ENCODE measurements at places on chromosomes 3 and 15. TPM values are rescaled to one million over a fixed set of nuclear protein-coding genes. Genes with fewer than 3 reads are reported as not detected.
A peak's percentile ranks its signal among the peaks of the same experiment; 100 is the strongest.

The ADGRG7 gene
- polyA plus RNA-seq: not detected

The CDCP1 gene
- polyA plus RNA-seq: 0.45 TPM

GRCh38 chr15:69579950-69580618 is 127.5 kb downstream of the RPLP1 start:
- no peak for DNase-seq

The ACSBG1 gene
- polyA plus RNA-seq: 43.0 TPM

GRCh38 chr3:29440413-29441305 is 159.8 kb downstream of the RBMS3 start:
- peak; percentile 53 for DNase-seq

GRCh38 chr3:32975891-32976595 is 24.6 kb downstream of the CCR4 start:
- no peak for DNase-seq

- no peak for DNase-seq
Observed at GRCh38 chr3:52097851-52098507, 41.6 kb upstream of the DUSP7 start.

DNA sequence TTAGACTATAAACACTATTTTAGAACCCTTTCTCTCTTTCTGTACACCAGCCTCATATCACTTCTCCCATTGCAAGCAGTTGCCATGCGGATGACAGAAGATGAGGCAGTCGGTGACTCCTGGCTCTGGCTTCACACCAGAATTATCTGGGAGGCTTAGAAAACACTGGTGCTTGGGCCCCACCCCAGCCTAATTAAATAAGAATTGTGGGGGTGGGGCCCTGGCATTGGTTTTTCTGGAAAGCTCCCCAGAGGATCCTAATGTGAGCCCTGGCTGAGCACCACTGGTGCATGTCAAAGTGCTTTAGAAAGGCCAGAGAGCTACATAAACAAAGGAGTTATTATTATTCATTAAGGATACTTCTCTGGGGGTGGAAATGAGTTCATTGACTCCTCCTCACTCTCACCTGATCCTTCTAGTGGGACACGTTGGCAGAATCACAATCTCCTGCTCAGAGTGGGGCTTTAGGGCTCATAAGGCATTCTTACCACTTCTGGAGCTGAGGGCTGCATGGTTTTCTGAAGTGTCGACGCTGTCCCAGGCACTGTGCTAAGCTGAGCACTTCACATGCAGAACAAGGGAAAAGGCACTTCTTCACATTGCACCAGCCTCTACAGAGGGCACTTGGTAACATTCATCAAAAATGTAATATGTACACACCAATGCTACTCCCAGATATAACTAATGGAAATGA is 188.5 kb upstream of the TLE3 start:
- DNase-seq: no peak

The NMNAT3 gene
- polyA plus RNA-seq: 10.1 TPM

DNA sequence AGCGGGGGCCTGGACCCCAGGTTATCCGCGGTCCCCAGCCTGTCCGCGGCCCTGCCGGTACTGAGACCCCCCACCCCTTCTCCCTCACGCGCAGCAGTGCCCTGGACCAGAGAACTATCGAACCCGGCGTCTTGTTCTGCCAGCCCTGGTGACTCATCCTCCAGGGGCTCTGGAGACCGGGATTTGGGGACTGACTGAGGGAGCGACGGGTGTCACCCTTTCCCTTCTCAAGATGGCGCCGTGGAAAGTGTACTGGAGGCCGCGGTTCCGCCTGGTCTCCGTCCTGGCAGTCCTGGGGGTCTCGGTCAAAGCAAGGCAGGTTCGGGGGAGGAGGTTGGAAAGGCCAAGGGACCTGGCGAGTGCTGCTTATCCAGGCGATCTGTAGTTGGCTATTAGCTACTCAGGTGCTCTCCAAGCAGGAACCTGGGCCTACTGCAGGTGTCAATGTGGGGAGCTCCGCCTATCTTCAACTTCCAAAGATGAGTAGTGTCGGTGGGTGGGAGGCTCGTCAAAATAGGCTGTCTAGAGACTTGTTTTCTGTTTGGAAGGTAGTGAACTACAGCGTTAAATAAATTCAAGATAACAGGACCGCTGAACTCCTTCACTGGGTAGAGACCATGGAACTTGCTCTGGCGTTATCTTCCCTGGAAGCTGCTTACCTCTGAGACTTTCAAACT is 790 bp downstream of the RAB5A start:
- DNase-seq: peak; percentile 26

The C3orf49 gene
- 1.3 TPM for polyA plus RNA-seq

The UBA7 gene
- 26.4 TPM for polyA plus RNA-seq

The SOX14 gene
- polyA plus RNA-seq: 2.7 TPM

The ZDHHC19 gene
- 2.5 TPM for polyA plus RNA-seq

DNA sequence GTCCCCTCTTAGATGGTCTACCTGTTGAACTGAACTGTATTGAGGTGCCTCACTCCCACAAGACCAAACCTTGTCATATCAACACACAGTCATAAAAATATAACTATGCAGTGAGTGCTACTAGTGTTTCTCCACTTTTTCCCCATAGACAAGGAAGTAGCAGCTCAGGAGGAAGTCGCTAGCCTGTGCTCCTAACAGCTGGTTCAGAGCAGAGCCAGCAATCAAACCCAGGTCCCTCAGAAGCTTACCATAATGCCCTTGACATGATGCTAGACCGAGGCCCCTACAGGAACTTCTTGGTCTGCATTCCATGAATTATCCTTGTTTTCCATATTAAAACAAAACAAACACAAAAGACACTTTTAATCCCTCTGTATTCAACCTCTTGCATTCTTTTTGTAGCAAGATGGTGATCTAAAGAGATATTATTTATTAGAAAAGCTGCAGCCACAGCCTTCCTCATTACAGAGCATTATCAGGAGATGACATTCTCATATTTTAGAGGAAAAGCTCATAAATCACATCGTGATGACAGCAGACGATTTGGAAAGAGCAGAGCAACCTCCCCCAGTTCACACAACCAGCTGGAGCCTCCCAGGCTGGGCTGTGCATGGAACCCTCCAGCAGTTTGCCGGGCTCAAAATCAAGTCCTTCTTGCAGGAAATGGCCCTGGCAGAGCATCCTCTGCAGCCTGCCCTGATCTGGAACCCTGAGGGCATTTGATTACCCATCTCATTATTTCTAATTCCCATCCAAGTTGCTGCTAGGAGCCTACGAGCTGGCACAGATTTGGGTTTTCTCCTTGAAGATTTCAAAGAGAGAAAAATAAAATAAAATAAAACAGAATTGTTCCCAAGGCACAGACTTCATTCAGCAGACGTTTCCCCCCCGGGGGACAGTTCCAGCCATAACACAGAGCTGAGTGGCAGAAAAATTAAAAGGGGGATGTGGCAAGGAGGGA is 118.8 kb downstream of the SRGAP3 start:
- peak; percentile 73 for DNase-seq

DNA sequence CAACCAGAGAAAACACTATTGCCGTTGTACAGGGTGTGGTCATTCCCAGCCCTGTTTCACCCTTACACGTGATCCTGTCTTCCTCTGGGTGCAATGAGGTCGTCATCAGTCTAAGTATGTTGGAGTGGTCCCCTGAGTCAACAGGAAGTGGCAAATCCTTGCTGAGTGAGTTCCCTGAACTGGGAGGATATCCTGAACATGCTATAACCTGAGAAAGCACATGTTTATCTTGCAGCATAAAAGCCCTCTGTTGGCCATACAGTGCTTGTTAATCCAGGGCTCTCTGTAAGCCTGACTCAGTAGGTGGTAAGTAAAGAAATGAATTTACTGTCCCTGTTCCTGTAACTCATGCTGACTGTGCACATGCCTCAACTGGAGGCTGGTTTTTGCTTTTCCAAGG is 477.8 kb upstream of the RGMA start:
- no peak for DNase-seq

GRCh38 chr3:183050706-183051105 is 48.6 kb downstream of the MCCC1 start:
- DNase-seq: no peak

DNA sequence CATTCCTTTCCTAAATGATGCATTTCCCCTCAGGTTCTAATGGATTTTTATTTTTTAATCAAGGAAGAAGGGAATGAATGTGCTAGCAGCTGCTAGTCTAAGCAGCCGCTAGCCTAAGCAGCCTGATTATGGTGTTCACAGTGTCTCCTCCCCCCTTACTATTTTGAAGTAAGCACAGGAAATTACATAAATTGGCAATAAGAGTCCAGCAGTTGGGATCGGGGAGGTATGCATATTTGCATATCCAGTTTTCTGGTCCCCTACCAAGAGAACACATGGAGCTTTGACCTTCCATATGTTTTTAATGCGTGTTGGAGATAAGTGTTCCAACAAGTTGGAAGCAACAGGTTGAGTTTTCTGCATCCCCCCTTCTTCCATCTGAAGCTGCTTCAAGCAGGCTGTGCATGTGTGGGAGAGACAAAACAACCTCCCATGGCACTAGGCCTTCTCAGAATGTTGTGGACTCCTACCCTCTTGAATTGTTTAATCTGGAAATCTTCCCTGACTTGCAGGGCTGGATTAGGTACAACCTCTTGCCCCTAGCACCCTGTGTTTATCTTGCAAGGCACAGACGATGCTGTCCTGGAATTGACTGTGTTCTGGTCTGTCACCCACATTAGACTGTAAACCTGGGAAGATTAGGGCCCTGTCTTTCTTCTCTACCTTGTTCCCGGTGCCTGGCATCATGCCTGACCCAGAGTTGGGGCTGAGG is 124.8 kb upstream of the LRIG1 start:
- peak; percentile 30 for DNase-seq

- DNase-seq: no peak
Observed at GRCh38 chr3:141331377-141332318, 36.7 kb upstream of the ZBTB38 start.

- DNase-seq: no peak
Observed at GRCh38 chr3:139530717-139531116, 8.8 kb downstream of the RBP1 start.

DNA sequence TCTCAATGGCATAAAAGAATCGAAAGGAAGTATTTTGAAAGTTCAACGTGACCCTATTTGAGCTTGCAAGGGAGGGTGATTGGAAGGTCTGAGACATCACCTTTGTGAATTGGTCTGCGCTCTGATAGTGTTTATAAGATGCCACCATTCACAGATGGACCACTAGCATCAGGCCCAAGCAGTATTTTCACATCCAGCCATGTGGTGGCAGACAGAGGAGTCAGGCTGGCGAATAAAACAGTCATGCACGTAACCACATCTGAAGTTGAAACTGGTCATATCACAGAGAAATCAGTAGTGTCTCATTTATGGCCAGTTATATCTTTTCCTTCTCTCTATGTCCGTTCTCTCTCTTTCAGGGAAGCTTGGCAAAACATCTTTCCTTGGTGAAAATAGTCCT is 170.1 kb upstream of the ONECUT1 start:
- no peak for DNase-seq

DNA sequence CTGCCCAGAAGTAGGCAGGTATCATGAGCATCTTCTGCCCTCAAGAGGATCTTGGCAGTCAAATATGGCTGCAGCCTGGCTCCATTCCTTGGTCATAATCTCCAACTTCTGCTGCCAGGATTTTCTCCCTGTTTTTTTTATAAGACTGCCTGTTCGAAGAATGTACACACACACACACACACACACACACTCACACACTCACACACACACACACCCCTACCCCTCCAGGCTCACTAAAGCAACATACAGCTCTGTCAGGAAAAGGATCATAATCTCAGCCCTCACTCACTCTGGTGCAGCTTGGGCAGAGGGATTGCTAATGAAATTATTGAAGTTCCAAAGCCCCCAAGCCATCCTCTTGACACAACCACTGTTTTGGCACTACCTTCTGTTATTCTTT is 129.2 kb upstream of the BFSP2 start:
- DNase-seq: no peak

- DNase-seq: no peak
Observed at GRCh38 chr3:82493858-82494257, 732.4 kb upstream of the GBE1 start.

DNA sequence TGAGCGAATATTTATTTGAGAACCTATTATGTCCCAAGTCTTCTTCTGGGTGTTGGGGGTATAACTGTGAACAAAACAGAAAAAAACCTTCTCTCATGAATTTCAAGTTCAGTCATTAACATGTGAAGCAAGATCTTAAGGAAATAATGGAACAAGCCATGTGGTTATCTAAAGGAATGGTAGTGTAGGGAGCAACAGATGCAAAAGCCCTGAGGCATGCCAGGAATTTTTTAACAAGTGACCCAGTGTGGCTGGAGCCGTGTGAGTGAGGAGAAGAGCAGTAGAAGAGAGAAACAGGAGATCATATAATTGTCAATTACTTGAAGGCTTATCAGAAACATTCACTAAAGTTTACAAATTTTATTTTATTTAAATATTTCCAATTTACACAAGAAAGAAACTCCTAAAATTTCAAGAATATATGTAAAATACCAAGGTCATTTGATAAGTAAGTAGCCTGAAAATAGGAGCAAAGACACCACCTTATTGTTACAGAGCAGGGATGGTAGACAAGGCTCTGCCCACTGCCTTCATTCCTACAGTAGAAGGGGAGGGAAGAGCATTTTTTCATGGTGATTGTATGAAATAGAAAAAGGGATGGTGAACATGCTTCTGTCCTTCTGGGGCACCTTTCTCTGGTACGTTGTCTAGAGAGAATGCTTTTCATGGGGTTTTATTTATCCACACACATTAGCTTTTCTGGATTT is 345.1 kb downstream of the PLOD2 start:
- no peak for DNase-seq

The MORC1 gene
- 0.08 TPM for polyA plus RNA-seq

GRCh38 chr15:77870195-77871065 is 207.1 kb downstream of the TBC1D2B start:
- DNase-seq: peak; percentile 69

GRCh38 chr3:3589715-3590130 is 209.5 kb upstream of the LRRN1 start:
- no peak for DNase-seq

- DNase-seq: no peak
Observed at GRCh38 chr3:140903196-140903595, 38.4 kb upstream of the SLC25A36 start.

The LDHAL6B gene
- polyA plus RNA-seq: not detected

GRCh38 chr3:178519701-178520100 is 16.5 kb upstream of the KCNMB2 start:
- no peak for DNase-seq

GRCh38 chr3:67031986-67032385 is 33.9 kb downstream of the KBTBD8 start:
- no peak for DNase-seq
